ENCODE measurements at places on chromosomes 7 and 10.

- DNase-seq: no peak
Observed at GRCh38 chr10:128612631-128613030, 486.4 kb upstream of the MKI67 start.

DNA sequence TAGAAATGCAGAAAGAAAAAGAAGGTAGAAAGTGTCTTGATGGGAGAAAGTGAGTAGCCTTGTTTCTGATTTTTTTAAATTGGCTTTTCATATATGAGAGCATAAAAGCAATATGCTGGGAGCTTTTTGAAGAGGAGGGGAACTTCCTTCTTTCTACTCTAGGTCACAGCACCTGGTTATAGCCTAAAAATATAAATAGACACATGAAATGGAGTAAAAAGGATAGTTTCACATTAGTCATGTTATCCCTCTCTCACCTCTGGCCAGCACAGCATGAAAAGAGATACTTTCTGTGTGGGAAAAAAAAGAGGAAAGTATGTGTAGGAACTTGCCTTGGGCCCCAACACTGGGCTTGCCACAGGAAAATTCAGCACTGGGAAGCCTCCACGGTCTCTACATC lies 292.2 kb upstream of the ZWINT start:
- DNase-seq: no peak

- no peak for DNase-seq
Observed at GRCh38 chr10:34674176-34674575, 140.9 kb downstream of the PARD3 start.

DNA sequence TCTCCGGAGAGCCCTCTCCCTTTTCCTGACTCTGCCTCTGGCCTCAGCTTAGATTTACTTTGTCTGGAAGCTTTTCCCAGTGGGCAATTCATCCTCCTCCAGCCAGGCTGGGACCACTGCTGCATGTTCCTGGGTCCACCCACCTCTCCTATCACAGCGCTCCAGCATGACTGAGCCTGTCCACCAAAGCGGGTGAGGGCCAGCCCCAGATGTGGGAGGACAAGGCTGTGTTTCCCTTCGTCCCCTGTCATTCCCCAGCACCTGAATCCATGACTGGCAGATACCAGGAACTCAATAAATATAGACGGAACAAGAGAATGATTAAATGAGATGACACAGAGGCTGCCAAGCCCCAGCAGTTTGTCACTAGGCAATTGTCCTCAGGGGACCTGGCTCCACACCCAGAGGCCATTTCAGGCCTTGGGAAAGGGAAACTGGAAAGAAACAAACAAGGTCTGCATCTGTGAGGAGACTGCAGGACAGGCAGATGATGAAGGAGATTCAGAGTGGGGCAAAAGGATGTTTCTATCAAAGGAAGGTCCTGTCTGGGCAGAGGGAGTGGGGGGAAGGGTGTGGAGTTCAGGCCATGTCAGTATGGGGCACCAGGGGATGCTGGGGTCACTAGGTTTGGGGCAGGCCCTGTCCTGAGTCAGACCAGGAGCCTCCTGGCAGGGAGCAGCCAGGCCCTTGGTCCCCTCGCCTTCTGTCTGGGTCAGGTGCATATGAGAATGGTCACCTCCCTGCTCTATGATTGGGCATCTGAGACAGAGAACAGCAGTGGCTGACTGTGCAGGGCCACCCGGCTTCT lies 576.4 kb downstream of the GRID1 start:
- DNase-seq: no peak

DNA sequence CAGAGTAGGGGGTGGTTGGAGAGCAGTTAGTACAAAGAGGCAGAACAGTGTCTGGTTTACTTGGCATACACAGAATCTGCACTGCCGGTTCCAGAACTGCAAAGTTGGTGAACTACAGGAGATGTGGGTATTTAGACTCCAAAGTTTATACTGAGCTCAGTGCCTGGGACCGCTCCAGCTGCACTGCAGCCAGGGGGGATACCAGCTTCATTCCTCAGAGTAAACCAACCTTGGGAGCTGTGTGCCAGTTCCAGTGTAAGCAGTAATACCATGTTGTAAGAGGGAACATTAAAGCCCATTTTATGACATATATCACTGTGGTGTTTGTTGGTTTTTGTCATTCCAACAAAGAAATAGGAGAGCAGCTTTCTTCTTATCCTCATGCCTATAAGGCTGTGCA lies 23.4 kb downstream of the LOXL4 start:
- no peak for DNase-seq

DNA sequence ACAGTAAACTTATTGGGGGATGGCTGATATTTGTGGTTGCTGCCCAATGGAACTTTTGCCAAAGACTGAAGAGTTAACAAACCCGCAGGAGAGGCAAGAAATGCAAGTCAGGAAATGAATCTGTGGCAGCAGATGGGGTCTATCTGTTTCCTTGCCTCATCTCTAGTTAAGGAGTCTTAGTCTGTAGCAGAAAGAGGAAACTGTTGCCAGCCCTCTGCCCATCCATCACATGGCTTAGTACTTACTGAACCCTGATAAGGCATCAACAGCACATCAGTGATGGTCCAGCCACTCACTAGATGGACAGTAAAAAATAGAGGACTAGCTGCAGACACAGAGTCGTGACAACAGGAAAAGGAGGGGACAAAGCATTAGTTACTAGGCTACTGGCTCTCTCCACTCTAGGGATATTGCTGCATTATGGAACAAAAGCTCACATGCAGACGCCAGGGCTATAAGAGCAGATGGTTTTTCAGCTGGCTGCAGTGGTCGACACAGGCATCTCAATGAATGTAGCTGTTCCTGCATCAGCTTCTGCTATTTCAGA lies 614.7 kb downstream of the PARD3 start:
- no peak for DNase-seq

GRCh38 chr7:48112401-48113165 lies 23.5 kb downstream of the UPP1 start:
- no peak for DNase-seq

DNA sequence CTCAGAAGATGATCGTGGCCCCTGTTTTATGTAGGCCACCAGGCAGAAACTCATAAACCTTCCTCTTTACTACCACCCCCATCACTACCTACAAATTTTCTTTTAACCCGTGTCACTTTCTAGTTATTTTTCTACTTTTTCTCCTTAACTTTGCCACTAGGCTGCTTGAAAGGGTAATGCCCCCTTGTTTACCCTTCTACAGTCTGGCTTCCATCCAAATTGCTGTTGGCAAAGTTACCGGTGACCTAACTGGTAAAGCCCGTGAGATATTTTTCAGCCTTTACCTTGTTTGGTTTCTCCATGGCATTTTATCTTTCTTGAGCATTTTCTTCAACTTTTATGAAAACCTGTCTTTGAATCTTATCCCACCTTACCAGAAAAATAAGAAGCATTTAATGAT lies 153.0 kb downstream of the WNT2 start:
- DNase-seq: no peak

GRCh38 chr10:116912162-116912561 lies 62.9 kb downstream of the ENO4 start:
- no peak for DNase-seq

DNA sequence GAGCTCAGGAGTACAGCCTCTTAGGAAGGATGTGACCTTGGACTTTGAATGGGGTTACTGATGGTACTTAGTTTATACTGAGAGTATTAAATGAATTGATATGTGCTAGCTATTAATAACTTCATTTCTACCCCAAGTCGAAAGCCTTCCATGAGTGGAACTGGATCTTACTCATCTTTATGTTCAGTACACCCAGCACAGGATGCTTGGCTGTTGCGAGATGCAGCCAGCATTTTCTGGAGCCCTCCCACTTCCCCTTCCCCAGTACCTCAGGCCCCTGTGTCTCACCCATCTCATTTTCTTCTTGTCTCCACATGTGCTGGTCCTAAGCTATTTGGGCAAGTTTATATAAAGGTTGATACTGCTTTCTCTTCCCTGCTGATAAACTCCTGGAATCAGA lies 7.2 kb downstream of the UPP1 start:
- DNase-seq: no peak

- peak; percentile 61 for DNase-seq
Observed at GRCh38 chr10:78407009-78407711, 373.5 kb downstream of the RPS24 start.

DNA sequence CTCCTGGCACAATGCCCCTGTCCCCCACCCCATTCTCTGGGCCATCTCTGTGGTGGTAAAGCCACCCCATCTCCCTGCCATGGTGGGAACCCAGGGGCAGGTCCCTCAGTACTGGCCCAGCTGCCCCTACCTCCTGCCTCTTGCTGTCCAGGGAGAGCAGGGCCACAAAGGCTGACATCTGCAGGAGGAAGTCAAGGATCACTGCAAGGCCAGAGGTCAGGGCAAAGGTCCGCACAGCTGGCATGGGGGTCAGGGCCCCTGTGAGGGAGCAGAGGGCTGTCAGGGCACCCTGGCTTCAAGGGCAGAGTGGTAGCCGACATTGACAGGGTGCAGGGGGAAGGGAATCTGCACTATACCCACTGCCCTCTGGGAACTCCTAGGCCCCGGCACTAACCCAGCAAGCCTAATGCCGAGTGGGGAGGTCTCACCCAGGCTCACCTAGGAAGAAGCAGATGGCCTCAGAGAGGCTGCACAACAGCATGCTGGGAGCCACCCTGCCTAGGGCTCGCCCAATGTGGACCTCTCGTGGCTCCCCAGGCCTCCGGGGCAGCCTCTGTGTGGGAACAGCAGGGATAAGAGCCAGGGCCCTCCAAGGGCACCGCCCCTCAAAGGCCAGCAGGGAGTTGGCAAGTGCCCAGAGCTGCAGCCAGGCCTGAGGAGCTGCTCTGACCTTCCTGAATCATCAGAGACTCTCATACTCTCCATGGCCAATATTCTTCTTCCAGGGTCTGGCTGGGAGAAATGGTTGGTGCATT lies 7.7 kb downstream of the NPC1L1 start:
- DNase-seq: no peak

DNA sequence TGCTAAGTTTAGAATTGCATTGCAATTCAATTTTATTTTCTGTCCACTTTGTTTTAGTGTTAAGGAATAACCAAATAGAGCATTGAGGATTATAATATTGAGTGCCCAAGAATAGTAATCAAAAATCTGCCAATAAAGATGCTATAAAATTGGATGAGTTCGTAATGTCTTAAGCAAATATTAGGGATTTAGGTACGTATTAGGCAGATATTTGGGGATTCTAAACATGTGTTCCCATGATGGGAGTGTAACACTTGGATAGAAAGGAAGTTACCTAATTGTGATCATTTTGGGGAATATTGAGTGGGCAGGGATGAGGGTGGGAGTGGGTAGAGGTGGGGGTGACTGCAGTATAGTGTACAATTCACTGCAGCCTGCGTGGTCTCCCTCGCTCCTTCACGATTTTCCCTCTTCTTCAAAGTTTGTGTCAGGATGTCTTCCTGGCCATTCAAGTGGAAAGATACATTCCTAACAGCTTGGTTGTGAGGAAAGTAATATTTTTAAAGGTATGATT lies 1.3 kb upstream of the PRKG1 start:
- no peak for DNase-seq

DNA sequence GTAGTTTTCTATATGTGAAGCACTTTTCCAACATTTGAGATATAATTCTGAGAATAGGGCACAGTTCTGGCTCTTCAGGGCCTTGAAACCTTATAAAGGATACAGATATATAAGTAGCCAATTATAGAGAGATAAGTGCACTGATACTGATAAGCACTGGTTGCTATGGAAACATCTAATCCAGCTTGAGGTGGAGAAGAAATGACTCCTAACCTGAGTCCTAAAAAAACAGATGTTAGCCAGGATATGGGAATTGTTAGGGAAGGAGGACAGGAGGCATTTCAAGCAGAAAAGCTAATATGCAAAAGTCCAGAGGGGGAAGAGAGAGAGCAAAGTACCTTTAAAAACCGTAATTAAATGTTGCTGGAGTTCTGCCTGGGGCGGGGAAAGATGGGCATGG lies 30.8 kb downstream of the STRIP2 start:
- DNase-seq: no peak

DNA sequence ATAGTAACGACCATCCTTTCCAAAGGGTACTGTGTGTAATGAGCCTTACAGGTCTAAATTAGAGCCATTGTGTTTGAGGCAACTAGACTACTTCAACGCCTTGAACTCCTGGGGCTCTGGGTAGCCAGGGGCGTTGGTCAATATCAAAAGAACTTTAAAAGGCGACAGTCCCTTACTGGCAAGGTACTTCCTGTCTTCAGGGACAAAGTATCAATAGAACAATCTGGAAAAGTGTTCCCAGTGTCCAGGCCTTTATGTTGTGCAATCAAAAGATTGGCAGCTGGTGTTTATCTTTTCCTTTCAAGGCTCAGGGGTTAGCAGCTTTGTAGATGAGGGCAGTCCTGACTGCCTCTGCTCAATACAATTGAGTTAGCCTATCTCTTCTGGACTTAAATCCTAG lies 284.3 kb downstream of the PARD3 start:
- no peak for DNase-seq

GRCh38 chr10:119383174-119383856 lies 159.2 kb downstream of the RGS10 start:
- DNase-seq: no peak

DNA sequence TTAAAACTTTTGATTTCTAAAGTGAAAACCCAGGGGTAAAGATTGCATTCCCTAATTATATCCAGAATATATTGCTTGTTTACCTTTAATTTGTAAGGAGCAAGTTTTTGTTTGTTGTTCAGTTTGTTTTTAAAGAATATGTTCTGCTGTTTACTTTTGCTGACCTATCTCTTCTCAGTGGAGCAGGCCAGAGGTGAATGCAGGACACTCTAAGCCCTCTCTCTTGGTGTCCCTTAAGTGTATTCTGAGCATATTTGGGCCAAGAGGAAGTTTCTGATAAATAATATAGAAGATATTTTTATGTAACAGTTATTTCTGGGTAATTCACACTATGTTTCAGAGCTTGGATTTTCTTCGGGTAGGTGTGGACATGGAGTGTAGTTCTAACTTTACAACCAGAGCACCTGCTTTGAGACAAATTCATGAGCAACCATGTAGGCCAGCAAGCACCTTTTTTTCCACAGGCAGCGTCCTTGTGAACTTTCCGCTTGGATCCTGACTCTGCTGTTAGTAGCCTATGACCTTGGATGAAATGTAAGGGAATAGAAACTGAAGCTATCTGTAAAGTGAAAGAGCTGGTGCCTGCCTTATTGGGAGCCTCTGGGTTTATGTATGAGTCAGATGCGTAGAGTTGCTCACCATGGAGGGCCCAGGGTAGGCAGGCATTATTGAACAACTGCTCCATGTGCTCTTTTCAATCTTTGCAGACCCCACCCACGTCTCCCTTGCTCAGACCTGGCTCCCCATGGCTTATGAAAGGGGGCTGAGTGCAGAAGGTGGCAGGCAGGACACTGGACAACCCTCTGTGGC lies 16.1 kb downstream of the OGDH start:
- DNase-seq: no peak

Measured in stimulated activated CD4-positive, alpha-beta T cell treated with anti-CD3 and anti-CD28 coated beads, TNF-alpha, amount 100 ng/mL, for 48 hours (primary cell).